ENCODE measurements at places on chromosomes 5 and 9.

DNA sequence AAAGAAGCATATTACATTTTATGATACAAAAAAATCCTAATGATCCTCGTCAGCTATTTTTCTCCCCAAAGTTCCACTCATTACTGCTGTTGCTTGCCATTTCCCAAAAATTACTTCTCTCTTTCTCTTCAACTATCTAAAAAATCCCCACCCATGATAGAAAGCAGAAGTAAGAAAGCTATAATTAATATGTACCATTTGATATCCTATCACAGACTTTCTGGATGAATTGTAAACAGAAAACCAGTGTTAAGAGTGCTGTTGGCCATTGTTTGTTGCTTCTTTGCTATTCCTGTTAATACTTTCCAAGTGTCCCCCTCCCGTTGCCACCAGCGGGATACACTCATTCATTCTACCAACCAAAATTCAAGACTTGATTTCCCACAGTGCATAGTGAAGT is 136.3 kb upstream of the SMARCA2 start:
- DNase-seq, result no peak

- no peak for DNase-seq
Measured at GRCh38 chr5:111856876-111857466, 100.0 kb upstream of the NREP start.

- no peak for DNase-seq
Measured at GRCh38 chr9:98132158-98132557, 13.1 kb upstream of the TRIM14 start.

DNA sequence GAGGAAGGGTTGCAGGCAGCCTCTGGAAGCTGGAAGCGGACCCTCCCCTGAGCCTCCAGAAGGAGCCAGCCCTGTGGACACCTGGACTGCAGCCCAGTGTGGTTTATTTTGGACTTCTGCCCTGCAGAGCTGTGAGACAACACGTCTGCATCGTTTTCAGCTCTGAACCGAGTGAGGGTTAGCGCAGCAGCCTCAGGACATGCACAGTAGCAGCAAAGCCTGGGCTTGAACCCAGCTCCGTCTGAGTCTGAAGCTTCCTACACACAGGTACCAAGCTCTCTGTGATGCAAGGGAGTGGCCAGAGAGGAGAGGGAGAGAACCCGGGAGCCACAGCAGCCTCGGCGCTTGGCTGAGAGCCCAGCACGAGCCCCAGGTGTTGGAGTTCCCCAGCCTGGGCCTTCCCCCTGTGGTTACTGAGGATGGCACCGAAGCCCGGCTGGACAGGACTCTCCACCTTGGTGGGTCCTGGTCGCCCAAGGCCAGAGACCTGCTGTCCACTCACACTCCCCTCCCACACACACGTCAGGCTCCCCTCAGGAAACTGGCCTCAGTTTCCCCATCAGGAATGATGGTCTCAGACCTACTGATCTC is 128.2 kb downstream of the OLFM1 start:
- peak; percentile 35 for DNase-seq

GRCh38 chr5:33319841-33320240 is 120.9 kb upstream of the TARS1 start:
- no peak for DNase-seq

DNA sequence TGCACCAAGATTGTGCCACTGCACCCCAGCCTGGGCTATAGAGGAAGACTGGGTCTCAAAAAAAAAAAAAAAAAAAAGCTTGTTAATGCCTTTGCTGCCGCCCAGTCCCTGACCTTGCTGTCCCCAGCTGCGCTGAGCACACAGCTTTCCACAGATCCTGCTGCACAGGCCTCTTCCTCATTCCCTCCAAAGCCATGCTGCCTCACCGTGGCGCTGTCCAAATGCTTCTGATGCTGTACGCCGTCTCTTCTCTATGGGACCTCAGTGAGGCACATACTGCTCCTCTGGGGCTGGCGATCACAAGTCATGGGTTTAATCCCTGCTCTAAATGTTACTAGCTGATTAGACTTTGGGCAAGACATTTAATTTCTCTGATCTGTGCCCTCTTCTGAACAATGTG is 234.1 kb downstream of the FBXL7 start:
- DNase-seq, result peak; percentile 3

- no peak for DNase-seq
Measured at GRCh38 chr9:95102572-95102971, 214.9 kb downstream of the FANCC start.

DNA sequence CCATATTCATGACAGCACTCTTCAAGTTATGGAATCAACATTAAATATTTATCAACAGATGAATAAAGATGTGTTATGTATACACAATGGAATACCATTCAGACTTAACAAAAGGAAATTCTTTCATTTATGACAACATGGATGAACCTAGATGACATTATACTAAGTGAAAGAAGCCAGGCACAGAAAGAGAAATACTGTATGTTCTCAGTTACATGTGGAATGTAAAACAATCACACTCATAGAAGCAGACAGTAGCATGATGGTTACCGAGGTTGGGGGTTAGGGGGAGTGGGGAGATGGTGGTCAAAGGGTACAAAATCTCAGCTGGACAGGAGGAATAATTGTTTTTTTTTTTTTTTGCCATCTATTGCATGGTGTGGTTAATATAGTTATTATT is 431.9 kb downstream of the DMAC1 start:
- DNase-seq, result no peak

DNA sequence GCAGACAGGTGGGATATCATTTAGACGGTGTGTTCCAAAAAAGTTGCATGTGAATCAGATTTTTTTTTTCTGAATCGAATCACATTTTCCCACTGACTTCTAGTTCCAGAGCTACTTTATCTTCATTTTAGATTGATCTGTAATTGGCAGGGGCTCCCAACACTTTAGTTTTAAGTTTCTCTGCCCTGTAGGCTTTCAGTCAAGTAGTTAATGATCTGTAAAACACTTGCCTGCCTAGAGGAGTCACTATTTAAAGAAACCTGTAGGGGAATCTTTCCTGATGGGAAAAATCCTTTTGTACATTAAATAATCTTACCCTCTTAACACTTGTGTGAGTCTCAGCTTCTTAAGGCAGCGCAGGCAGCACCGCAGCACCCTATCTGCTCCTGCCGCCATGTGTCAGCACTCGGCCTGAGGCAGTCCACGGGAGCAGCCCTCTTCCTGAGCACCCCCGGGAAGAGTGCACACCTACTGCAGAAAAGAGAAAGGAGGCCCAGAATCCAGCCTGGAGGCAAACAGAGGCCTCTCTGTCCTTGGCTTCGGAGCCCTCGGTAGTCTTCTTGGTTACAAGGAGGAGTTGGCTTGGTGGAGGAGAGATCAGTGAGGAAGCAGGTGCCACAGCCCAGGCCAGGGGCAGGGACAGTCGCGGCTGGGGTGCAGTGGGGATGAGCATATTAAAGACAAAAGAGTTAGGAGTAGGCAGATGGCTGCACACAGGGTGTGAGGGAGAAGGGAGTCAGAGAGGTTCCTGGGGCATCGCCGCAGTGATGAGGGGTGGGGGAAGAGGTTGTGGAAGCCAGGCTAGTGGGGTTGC is 209.3 kb downstream of the GAPVD1 start:
- no peak for DNase-seq

- no peak for DNase-seq
Measured at GRCh38 chr5:39253196-39253595, 33.8 kb upstream of the FYB1 start.

GRCh38 chr9:127815512-127816361 is 13.1 kb downstream of the FPGS start:
- DNase-seq, result no peak

GRCh38 chr9:123034881-123035510 is 1.5 kb downstream of the GPR21 start:
- no peak for DNase-seq

GRCh38 chr9:8183618-8184017 is 384.0 kb upstream of the DMAC1 start:
- no peak for DNase-seq

- DNase-seq, result no peak
Measured at GRCh38 chr5:84779186-84779585, 394.5 kb upstream of the EDIL3 start.

DNA sequence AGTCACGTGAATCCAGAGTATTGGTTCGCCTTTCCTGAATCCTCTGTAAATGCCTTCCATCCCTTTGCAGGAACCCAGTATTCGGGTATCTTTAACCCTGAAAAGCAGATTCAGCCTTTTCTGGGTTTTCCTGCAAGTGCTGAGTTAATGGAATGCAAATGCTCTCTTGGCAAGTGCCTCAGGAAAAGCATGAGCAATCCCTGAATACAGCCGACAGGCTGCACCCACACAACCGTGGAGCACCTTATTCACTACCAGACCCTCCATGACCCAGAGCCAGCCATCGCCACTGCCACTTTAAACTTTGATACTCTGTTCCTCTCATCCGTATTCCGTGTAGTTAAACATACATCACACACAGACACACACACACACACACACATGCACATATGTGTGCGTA is 54.4 kb downstream of the ZNF622 start:
- DNase-seq, result no peak

DNA sequence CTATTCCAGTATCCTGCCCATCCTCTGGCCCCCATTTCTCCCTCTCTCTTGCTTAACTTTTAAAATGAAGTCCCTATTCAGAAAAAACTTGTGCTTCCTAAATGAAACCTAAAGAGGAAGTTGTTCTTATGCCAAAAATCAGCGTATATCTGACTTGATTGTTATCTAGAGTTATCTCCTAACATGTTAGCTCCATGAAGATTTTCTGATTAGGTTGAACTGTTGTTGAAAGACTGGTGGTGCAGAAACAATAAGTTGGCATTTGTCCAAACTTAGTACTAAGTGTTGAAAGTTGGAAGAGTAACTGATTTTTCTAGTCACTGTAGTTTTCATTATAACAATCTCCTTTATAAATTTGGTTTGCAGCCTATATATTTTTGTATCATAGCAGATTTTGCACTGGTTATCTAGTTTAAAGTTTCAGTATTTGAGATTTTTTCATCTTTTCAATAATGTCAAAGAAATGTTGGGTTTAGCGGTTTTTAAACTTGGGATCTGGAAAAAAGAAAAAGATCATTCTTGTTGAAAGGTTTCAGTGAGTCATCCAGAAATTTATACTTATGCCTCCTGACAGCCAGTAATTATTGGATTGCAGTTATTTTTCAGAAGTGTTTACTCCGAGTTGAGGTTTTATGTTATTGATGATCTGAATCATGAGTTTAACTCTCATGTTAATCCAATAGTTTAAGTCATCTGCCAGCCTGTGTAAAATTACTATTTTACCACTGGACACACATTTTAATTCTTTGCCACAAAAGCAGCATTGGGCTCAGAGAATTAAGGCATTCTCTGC is 60.6 kb downstream of the PAM start:
- DNase-seq, result no peak

DNA sequence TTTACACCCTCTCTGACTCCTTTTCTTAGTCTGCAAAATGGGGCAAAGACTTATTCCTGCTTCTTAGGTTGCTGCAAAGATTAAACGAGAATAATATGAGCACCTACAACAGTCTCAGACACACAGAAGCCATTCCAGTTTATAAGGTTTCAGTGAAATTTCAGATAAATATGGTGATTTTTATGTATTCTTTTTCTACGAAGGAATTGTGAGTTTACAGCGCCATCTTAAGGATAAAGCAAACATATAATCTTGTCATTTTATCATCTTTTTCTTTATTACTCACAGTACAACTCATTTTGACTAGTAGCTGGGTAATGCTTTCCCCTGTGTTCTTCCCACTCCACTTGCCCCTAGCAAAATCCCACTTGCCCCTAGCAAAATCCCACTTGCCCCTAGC is 29.2 kb upstream of the SMC5 start:
- no peak for DNase-seq

- DNase-seq, result no peak
Measured at GRCh38 chr5:160694896-160695295, 157.1 kb downstream of the ATP10B start.

GRCh38 chr5:168334695-168335094 is 43.2 kb downstream of the WWC1 start:
- no peak for DNase-seq

GRCh38 chr9:8244505-8245092 is 445.0 kb upstream of the DMAC1 start:
- DNase-seq, result no peak

GRCh38 chr9:70134360-70134759 is 90.7 kb downstream of the MAMDC2 start:
- no peak for DNase-seq

- DNase-seq, result no peak
Measured at GRCh38 chr9:19124430-19124793, 2.9 kb downstream of the PLIN2 start.

- no peak for DNase-seq
Measured at GRCh38 chr9:100474924-100475276, 2.0 kb downstream of the TMEFF1 start.

DNA sequence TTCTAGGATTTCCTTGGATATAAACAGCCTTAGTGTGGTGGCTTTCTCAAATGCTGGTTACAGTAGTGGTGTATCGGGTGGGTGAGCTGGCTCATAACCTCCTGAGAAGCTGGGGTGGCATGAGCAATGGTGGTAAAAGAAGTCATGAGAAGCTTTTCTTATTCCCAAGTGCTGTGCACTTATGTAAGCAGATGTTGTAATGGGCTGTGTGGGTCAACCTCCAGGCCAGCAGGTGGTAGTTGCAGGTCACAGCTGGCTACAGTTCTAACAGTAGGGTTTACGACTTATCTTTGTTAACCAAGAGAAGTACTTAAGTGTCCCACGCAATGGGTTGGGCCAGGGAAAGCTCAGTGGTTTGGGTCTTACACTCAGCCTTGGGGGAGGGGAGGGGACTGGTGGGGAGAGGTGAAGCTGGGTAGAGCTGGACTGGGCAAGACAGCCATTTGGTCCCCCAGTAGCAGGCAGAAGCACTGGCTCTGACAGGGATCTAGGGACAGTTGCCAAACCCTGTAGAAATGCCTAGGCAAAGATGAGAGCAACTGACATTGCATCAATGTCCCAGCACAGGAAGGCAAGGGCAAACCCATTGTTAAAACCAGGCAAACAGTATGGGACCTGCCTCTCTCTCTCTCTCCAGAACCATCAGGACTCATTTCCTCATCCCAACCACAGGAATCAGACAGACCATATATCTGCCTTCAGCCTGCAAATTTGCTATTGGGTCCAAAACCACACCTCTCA is 76.8 kb downstream of the RNF130 start:
- no peak for DNase-seq

GRCh38 chr5:127551410-127552041 is 34.1 kb downstream of the PRRC1 start:
- no peak for DNase-seq

GRCh38 chr9:107286057-107286456 is 3.0 kb downstream of the RAD23B start:
- DNase-seq, result no peak

DNA sequence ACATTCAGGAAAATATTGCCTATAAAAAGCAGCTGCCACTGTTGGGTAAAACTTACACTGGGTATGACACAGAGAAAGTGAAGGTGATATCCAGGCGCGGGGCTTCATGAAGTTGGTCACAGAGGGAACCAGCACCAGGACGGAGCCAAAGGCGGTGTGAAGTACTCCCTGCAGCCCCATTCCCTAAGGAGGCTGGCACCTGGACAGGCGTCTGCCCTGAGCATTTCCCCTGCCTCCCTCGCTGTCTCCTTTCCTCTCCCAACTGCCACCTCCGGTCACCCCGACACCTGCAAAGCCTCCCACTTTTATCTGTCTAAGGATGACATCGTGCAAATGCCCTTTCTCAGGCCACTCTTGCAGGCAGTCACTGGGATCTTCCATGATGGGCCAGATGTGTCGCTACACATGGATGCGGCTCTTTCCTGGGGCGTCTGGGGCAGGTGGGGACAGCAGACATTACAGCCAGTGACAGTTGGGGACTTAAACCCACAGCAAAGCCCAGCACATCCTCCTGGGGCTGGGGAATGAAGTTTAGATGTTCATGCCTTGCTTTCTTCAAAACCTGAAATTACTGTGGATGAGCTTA is 367.7 kb upstream of the IRX4 start:
- no peak for DNase-seq

Measured in SHP77 treated with DMSO at 0.1 percent for 48 hours (cell line).